Stimulated activated CD4-positive, alpha-beta T cell treated with anti-CD3 and anti-CD28 coated beads, Interleukin-4, amount 100 ng/mL, for 48 hours (primary cell): ENCODE measurements at places on chromosomes 5 and 9.

GRCh38 chr5:120538149-120538548 is 74.0 kb downstream of the PRR16 start:
- DNase-seq: no peak

DNA sequence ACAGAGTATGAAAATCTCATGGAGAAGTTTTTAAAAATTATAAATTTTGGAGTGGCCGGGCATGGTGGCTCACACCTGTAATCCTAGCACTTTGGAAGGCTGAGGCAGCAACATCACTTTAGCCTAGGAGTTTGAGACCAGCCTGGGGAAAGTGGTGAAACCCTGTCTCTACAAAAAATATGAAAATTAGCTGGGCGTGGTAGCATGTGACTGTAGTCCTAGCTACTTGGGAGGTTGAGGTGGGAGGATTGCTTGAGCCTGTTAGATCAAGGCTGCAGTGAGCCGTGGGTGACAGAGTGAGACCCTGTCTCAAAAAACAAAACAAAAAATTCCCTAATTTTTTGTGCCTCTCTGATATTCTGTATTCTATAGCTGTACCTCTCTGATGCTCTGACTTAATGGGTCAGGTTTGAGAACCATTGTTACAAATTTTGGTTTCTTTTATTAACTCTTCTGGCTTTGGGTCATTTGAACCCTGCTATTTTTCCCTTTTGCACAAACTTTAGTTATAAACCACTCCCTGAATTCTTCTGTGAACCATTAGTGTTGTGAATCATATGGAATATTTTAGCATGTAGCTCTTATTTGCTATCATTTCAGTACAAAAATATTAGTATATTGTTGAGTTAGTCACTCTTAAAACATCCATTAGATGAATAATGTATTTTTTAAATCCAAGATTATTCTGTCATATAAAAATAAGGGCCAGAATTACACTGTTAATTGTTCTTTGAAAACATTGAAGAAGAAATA is 51.0 kb downstream of the FER start:
- DNase-seq: no peak

DNA sequence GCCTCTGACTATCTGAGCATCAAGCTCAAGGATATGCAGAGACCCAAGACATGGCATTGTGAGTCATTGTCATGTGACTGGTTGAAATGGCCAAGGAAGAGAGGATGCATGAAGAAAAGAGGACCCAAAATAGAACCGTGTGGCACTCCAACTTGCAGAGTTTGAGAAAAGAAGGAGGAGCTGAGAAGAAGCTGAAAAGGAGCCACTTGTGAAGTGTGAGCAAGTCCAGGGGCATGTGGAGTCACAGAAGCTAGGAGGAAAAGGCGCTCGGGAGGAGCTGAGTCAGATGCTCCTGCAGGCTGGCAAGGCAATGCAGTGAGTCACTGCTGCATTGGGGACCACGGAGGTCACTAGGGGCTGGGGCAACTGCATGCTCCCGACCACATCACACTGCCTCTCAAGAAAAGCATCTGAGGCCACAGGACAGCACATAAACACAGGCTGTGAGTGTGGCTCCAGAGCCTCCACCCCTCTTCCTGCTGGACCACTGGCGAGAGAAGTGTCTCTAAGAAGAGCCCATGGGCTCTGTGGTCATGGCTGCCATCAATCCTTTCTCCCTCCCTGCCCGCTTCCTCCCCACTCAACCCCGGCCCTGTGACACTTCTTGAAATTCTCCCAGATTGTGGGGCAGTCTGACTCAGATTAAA is 197.6 kb downstream of the DRD1 start:
- DNase-seq: peak; percentile 14

GRCh38 chr9:122816163-122816867 is 12.1 kb downstream of the PDCL start:
- DNase-seq: peak; percentile 41

DNA sequence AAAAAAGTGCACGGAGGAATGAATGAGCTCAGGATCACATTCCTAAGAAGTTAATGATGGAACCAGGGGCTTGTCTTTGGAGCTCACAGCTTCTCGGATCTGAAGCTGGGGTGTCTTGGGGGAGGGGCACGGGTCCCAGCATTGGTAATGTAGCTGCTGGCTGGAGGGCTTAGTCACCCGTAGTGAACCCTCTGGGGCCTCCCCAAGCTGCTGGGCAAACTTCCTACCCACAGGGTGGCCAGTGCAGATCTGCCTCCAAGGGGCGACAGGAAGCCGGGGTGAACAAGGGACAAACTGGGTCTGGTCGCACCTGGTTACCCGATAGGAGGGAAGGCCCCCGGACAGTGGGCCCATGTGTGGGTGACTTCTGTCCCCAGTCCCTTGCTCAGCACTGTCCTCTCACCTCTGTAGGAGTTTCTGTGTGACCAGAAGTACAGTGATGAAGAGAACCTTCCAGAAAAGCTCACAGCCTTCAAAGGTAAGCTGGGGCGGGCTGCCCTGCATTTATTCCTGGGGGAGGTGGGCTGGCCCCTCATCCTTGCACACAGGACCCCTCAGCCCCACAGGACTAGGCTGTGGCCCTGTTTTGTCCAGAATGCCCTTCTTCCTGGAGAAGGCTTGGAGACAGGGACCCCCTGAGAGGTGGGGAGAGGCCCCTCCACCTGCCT is 14.1 kb upstream of the NUP214 start:
- no peak for DNase-seq

GRCh38 chr9:91303741-91304415 is 57.8 kb downstream of the AUH start:
- no peak for DNase-seq

DNA sequence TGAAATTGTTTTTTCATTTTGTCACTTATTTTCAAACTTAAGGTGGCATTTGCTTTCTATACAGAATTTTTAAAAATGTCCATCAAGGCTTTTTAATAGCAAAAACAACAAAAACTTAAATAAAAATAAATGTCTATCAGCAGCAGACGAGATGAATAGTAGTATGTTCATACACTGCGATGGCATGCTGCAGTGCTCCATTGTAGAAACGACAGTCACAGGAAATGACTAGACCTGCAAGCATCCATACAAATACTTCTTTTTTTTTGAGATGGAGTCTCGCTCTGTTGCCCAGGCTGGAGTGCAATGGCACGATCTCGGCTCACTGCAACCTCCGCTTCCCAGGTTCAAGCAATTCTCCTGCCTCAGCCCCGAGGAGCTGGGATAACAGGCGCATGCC is 41.4 kb downstream of the COL23A1 start:
- DNase-seq: no peak

GRCh38 chr5:159456722-159457465 is 126.6 kb upstream of the IL12B start:
- peak; percentile 28 for DNase-seq

GRCh38 chr5:111699976-111700375 is 57.0 kb downstream of the NREP start:
- DNase-seq: no peak

GRCh38 chr9:17852108-17852507 is 273.2 kb downstream of the SH3GL2 start:
- no peak for DNase-seq

- DNase-seq: no peak
These were observed 58.6 kb upstream of the GARNL3 start for GRCh38 chr9:127205952-127206351.

- no peak for DNase-seq
These were observed 130.1 kb downstream of the APBA1 start for GRCh38 chr9:69542058-69542457.

- no peak for DNase-seq
These were observed 144.6 kb upstream of the PITX1 start for GRCh38 chr5:135178476-135179155.

- DNase-seq: no peak
These were observed 1339.3 kb downstream of the EFNA5 start for GRCh38 chr5:106331415-106331814.

DNA sequence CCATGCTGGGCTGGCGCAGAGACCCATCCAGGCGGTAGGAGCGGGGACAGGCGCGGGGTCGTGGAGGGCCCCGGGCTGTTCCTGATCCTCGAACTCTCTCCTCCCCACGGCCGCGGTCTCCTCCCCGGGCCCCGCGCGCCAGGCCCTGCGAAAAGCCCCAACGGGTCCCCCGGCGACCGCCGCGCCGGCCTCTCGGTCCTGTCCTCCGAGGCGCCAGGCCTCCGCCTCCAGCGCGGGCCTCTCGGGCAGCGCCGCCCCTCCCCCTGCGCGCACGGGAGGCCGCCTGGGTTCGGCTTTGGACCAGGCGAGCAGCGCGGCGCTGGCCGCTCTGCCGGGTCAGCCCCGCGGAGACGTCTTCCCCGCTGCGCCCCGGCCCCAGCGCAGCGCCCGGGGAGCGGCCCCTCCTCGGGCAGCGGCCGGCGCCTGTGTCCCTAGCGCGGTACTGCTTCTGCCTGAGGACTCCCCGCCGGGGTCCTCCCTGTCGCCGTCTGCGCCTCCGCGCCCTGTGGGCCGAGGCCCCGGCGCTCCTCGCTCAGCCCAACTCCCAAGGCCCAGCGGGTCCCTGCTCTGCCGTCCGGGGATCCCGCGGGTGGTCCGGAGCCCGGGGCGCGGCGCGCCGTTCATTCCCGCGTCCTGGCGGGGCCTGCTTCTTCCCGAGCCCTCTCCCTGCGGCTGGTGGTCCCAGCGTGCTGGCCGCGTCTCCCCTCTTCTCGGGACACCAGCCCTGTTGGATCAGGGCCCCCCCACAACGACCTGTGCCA is 13.4 kb downstream of the COL23A1 start:
- no peak for DNase-seq

GRCh38 chr5:171893290-171893886 is 107.8 kb downstream of the SMIM23 start:
- no peak for DNase-seq

DNA sequence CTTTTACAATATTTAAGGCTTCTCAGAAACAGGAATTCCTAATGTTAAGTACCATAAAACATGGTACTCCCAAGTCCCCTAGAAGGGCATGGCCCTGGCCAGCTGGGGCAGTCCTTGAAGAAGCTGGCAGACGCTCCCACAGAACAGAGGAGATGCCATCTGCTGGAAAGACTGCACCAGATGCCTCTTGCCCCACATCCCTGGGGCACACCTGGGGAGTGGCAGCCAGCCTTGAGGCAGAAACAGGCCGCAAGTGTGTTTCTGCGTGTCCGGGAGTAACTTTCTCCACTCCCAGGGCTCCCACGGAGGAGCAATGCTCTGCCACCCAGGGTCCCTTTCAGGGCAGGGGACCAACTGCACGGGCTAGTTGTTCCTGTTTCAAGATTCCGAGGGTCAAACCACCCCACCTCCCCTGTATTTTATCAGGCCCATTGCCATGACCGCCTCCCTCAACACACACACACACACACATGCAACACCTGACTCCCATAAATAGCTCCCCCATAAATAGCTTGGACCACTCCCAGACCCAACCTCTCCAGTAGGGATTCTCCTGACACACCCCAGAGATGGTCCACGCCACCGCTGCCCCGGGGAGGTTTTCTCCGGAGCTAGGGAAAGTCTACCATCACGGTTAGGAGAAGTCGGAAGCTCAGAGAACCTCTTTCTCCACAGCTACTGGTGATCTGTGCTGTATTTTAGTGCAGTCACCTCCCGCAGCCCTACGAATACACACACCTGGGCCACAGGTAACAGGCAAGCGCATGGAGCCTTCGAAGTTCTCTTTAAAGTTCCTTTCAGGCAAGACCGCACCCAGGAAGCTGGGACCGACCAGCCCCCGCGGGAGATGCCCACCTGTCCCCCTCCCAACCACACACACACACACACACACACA is 1.5 kb downstream of the SPOCK1 start:
- DNase-seq: no peak

DNA sequence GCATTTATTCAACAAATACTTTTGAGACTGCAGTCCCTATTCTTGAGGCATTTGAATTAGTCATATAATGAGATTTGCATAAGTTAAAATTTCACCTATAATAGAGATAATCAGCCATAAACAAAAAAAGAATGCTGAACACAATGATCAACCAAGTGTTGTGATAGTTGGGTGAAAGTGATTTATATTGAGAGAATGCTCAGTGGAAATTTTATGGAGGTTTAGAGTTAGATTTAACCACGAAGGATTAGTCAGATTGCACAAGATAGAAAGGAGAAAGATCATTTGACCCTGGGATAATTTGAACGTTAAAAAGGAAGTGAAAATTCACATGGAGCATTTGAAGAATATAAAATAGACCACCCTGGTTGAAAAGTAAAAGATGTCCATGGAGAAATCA is 356.2 kb downstream of the NPR3 start:
- no peak for DNase-seq

DNA sequence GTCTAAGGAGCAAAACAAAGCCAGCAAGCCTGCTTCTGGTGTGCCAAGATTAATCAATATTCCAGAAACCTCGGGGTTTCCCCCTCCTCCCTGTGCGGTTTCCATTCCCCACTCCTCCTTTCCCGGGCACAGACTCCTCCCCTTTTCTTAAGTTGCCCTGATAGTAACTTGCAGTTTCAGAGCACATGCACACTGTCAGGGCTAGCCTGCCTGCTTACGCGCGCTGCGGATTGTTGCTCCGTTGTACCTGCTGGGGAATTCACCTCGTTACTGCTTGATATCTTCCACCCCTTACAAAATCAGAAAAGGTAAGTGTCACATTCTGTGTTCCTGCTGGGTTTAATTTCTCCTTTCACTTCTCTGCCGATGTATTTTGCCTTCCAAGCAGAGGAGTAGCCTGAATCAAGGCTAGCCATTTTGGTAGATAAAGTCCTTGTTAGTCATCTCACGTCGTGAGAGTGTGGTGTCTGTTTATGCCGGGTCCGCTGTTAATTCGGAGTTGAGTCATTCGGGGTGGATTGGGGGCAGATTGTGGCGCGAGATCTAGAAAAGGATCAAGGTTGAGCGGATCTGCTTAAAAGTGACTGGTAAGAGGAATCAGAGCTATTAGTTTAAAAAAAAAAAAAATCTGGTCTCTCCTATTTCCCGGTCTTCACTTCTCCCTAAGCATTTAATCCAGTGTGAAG is at the start of gene SLC1A3:
Gene SLC1A3 (plus strand): TSS at position 179 of the 686 bp plus-strand sequence. CDS start 1,818 bp downstream, outside the sequence.
- peak; percentile 40 for DNase-seq

GRCh38 chr9:70049236-70049635 is 5.6 kb downstream of the MAMDC2 start:
- no peak for DNase-seq

GRCh38 chr5:2173151-2173834 is 290.6 kb upstream of the IRX4 start:
- no peak for DNase-seq

DNA sequence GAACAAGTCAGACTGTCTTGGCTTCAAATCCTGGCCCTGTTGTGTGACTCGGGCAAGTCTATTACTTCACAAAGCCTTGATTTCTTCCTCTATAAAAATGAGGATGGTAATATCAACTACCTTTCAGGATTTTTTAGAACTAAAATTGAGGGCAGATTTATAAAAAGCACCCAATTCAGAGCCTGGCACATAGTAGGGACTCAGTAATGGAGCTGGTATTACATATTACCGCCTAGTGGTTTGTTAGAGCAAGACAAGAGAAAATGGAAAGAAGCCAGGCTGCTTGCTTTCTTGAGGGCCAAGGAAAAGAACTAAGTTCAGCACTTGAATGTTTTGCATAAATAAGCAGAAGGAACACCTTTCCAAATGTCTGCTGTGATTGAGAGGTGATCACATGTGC is 19.4 kb downstream of the ZNF346 start:
- no peak for DNase-seq

DNA sequence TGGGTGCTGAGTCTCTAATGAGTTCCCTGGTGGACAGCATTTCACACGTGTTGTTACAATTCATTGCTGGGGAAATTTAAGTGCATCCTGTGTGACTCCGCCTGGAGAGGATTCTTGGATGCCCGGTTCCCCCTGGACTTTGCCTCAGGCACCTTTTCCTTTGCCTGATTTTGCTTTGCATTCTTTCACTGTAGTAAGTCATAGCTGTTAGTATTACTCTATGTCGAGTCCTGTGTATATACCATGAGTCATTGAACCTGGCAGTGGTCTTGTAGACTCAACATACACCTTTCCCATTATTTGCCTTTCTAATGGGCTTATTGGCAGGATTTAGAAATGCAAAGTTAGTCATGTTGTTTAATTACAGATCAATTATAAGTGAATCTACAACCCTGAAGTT is 81.9 kb upstream of the DHFR start:
- DNase-seq: no peak
